ENCODE measurements at places on chromosomes 16 and 17.
A peak's percentile ranks its signal among the peaks of the same experiment; 100 is the strongest.

- no peak for DNase-seq
Measured at GRCh38 chr16:668519-669171, 713 bp downstream of the RHOT2 start.

DNA sequence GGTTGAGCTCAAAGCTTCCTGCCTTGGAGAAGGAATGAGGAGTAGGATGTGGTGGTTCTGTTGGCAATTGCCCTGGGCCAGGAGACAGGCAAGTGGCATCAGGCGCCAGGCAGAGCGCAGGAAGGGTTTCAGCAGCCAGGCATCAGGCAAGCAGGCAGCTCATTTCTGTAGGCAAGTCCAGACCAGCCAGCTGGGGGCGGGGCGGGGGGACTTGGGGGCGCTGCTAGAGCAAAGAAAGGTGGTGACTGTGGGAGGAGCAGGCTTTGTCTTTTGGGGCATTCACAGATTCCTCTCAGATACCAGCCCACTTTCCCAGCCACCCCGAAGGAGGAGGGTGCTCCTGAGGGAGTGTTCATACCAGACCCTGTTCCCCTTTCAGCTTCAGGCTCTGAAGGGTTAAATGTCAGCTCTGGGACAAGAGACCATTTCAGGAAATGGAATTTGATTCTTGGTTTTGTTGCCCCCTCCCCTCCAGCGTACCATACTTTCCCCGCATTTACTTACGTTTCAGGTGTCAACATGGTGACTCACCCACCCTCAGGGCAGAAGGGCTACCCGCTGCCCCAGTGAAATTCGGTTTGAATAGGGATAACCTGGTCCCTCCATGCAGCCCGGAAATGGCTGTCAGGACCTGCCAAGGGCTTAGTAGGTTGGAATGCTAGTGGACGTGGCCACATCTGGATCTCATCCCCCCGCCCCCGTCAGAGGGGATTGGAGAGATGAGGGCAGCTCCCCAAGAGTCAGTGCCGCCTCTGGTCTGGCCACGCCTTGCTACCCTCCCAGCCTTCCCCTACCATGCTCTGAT is 13.2 kb downstream of the NGFR start:
- no peak for DNase-seq

GRCh38 chr17:78774956-78775571 is 7.0 kb downstream of the CYTH1 start:
- peak; percentile 81 for DNase-seq

DNA sequence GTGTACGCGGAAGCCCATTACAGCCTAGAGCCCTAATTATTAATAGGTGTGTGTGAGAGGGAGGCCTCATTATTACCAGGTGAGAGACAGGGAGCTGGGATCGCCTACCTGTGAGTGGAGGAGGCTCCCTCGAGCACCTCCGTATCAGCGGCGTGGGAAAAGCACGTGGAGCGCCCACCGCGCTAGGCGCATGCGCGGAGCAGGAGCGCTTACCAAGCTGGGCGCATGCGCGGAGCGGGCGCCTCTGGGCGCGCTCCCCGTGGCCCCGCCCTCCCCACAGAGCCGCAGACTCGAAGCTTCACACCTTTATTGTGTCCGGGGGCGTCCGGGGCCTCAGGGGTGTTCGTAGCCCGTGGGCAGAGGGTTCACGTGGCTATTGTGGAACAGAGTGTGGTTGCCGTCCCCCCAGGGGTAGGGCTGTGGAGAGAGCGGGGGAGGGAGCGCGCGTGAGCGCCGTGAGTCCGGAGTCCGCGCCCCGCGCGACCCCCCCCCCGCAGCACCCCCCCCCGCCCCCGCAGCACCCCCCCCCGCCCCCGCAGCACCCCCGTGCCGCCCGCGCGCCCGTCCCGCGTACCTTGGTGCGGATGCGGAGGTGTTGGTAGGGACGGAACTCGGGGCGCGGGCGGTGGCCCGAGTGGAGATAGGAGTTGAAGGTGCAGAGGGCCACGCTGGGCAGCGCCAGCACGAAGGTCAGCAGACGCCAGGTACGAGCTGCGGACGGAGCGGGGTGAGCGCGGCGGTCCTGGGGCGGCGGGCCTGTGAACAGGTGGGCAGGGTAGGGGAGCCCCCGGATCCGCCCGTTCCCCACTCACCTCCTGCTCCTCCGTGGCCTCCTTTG is 500 bp downstream of the COX6A2 start:
- peak; percentile 75 for DNase-seq

GRCh38 chr16:49275870-49276269 is 5.8 kb downstream of the CBLN1 start:
- no peak for DNase-seq

DNA sequence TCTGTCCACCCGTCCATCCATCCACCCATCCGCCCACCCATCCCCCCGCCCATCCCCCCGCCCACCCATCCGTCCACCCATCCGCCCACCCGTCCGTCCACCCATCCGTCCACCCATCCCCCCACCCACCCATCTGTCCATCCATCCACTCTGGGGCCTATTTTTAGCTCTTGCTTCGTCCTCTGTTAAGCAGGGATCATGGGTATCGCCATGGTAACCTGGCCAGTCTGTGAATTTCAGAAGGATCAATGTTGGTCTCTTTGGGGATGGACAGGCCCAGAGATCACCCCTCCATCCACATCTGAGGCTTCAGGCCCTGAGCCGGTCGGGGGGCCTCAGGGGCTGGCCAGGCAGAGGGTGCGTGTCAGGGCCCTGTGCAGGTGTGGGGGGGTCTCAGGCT is 15.2 kb upstream of the DPEP1 start:
- DNase-seq: peak; percentile 29

DNA sequence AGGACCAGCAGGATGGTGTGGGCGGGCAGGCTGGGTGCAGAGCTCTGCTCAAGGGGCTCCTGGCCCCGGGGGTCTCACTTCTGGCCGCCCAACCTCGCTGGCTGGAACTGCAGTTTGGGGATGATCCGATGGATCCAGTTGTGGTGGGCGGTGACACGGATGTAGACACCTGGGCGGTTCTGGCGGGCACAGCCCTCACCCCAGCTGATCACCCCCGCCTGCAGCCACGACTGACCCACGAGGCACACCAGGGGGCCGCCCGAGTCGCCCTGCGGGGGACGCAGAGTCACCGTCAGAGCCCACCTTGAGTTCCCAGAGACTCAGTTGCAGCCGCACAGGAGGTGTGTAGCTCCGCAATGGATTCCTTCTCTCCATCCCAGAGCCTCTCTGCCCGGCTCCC is 7.5 kb downstream of the PRSS27 start:
- DNase-seq: no peak

DNA sequence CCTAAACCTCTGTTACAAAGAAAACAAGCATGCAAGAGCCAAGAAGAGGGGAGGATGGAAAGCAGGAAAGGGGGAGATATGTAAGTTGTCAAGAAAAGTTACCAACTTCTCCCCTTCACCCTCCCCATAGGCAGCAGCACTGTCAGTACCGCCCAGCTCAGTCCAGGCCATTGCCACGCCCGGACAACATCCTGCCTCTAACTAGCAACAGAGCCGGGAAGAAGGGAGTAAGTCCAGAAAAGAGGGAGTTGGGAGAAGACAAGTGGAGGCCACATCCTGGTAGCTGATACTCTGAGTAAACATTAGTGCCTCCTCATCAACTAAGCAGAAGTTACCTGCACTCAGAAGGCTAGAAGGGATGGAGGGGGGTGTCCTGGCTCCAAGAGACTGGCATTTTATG is 113.6 kb downstream of the SMG6 start:
- no peak for DNase-seq

DNA sequence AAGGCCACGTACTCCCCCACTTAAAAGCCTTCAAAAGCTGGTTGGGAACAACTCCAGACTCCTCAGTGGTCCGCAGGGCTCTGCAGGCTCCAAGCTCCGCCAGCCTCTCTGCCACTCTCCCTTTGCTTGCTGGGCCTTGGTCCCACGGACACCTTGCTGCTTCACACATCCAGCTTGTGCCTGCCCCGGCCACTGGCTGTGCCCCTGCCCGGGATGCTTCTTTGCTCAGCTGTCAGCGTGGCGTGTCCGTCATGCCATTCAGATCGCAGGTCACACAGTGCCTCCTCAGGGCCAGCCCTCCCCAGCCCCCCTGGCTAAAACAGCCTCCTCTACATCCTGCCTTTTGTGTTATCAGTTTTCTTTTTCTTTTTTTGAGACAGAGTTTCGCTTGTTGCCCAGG is 11.8 kb downstream of the ASPHD1 start:
- DNase-seq: no peak

DNA sequence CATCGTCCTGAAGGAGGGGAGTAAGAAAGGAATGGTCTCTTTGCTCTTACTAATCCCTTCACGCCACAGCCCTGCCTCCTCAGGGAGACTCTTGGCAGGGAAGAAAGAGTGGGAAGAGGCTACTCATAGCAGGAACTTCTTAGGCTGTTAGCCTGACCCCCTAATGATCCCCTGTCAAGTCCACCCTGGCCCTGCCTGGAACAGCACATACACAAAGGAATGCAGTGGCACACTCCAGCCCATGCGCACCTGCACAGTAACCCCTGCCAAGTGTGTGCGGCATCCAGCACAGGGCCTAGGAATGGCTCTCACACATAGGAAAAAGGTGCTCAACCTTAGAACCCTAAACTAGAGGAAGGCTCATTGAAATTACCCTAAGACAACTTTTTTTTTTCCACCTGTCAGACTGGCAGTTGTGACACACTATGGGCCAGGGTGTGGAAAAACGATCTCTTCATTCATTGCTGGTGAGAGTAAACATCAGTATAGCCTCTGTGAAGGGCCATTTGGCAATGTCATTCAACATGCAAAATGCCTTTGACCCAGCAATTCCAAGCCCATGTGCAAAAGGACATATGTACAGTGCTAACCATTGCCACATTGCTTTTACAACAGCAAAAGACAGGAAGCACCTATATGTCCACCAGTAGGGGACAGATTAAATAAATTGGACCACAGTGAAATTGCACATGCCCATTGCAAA is 50.1 kb downstream of the PIMREG start:
- DNase-seq: no peak

DNA sequence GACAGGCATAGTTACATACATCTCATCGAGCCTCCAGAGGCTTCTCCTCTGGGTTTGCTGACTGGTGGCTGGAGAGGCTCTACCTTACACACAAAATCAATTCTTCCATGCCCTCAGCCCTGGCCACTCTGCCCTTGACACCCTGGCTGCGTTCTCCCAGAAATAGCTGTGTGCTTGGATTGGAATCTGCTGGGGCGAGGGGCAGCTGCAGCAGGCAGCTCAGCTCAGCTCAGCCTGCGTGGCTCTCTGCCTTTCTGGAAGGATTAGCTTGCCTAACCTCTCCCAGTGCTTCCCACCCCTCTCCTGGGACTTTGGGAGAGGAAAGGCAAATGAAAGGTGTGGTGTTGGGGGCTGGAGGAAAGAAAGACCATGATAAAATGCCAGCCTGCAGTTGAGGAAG is 216.1 kb downstream of the ENGASE start:
- DNase-seq: no peak
